IPS DF 6.9 (cell line): ENCODE measurements at places on chromosomes 2 and 18.

DNA sequence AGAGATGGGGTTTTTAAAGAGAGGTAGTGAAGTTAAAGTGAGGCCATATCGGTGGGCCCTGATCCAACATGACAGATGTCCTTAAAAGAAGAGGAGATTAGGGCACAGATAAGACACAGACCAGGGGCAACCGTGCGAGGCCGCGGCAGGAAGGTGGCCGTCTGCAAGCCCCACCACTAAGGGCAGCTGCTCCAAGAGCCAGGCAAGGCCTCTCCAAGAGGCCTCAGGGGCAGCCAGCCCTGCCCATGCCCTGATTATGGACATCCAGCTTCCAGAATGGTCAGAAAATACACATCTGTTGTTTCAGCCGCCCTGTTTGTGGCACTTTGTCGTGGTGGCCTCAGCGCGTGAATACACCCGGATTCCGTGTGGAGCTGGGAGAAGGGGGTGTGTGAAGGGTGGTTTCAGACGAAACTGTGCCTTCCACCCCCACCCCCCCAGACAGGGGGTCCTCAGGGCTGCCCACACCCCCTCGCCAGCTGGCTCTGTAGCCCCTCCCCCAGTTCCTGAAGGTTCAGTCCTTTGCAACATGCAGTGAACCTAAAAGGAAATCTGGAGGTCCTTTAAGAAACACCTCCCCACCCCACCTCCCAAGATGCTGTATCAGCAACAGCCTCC, 74.1 kb upstream of the SMAD7 start:
- no peak for DNase-seq

DNA sequence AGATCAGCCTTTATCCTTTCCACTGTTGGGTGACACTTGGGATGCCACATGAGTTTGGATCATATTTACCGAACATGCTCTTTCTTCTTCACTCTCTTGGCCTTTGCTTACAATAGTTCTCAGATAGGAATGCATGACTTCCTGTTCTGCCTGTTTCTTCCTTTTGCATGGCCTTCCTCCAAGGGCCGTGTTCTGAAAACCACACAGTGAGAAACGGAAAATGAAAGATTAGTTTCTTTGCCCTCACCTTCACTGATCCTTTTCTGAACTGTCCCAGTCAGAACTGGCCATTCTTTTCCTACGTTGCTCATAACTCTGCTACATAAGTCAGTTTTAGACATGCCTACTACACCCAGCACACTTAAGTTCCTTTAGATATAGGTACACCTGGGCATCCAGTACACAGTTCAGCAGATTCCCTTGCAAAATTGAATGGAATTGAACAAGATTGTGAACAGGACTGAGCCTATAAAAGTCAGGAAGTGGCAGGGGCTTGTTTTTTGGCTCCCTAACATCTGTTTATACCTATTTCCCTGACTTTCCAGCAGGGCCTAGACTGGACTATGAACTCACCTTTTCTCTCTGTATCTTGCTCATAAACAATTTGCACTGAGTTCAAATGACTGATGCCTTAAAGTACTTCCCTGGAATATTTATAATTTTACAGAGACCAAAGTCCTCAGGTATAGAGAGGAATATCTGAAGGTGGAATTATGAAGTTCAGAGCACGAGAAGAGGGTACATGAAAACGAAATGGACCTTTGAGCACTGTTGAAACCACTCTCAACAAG, 186.4 kb upstream of the ST6GAL2 start:
- no peak for DNase-seq

DNA sequence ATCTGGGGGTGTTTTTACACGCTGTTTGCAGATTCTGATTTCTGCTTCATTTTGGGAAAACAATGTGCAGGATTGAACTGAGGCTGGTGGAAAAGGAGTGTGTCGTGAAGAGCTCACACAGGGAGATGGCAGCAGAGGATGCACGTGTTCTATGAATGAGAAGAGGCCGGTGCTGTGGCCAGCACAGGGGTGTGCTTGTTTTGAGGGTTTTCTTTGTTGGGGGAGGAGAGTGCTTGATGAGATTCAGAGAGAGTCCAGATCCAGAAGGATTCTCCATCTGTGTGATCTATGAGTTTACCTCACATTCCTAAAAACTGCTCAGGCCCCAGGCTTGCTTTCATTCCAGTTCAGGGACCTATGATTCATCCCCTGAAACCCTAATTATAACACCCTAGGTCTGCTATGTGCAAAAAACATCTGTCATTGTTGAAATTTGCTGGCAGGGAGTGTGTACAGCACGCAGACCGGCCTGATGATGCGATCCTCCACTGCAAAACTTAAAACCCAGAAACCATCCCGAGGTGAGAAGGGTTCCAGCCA, 12.1 kb downstream of the TGFA start:
- no peak for DNase-seq

DNA sequence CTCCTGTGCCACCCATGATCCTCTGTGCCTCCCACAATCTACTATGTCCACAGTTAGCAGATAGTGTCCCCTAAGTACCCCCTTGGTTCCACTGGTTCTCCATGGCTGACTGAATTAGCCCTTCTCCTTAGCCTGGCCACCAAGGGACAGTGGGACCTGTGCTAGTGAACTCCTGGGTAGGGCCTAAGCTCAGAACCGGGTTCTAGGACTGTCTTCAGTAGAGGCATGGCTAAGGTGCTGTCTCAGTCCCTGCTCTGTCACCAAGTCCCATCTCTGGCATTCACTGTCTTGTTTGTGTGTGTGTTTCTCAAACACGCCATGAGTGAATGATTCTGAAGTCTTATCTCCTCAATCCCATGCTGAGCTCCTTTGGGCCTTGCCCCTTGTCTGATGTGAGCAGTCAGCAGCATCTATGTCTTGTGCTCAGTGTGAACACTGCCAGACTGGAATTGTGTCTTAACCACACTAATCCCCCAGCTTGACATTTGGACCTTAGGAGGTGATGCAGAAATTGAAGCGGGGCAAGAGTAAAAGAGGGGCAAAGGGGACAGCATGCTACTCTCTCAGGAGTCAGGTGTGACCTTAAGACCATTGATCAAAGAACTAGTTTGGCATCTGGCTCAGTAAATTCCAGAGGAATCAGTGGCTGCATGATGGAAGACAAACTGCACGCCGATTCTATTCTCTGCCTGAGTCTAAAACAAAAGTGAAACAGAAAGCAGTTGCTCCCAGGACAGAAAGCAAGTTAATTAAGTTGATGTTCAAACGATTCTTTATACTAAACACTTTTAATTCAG, 190.5 kb downstream of the ALPK2 start:
- no peak for DNase-seq

DNA sequence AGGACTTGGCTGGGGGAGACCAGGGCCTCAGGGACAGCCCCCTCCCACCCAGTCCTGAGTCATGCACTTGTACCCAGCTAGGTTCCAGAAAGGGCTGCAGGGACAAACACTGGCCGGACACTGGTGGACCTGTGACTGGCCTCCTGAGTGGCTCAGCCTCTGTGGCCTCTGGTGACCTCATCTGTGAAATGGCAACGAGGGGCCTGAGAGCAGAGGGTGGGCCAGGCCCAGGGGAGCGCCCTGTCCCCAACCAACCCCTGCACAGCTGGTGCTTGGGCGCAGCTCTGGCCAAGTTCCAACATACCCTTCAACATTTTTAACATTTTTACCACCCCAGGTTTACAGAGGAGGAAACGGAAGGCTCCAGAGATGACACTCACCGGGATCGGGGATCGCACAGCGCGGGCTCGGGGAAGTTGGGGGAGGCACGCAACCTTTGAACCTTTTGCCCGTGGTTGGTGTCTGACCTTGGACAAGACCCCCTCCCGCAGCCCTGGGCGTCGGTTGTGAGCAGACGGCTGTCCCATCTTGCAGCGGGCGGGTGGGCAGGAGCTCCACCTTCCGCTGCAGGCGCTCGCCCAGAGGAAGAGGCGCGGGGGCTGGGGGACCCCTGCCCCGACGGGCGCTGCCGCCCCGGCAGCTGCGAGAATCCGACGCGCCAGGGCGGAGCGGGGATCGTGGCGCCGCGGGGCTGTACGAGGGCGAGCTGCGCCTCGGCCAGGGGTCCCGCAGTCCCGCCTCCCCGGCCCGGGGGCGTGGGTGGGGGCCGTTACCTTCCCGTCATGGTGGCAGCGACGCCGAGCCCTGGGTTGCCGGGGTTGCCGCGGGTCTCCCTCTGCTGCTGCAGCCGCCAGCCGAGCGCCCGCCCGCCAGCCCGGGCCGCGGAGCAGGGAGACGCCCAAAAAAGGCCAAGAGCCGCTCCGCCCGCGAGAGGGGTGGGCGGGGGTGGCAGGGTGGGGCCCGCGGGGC, 805 bp downstream of the LIMS2 start:
- DNase-seq, result no peak

DNA sequence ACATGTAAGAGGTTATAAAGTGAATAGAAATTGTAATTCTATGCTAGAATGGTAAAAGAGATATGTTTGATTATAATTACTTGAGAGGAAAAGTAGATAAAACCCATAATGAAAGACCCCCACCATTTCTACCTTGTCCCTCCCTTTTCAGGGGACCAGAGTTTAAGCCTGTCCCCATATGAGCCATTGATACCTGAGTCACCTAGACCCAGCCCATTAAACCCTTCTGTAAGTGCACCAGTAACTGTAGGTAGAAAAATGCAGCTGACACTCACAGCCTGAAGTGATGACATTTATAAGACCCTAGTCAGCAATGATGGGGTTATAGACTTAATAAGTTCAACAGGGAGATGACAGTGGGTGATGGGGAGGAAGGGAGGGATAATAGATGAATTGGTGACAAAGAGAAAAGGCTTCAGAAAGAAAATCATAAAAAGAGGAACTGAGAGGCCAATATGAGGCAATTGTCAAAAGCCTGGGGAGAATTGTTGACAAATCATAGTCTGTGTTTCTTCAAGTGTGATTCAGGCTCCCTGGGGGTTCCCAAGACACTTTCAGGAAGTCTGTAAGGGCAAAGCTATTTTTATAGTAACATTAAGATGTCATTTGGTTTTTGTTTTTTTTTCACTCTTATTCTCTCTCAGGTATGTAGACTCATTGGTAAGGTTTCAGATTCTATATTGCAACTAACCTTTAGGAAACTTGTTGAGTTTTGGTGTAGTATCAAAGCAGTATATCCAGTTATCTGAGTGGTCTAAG, 544.2 kb downstream of the SATB2 start:
- no peak for DNase-seq

DNA sequence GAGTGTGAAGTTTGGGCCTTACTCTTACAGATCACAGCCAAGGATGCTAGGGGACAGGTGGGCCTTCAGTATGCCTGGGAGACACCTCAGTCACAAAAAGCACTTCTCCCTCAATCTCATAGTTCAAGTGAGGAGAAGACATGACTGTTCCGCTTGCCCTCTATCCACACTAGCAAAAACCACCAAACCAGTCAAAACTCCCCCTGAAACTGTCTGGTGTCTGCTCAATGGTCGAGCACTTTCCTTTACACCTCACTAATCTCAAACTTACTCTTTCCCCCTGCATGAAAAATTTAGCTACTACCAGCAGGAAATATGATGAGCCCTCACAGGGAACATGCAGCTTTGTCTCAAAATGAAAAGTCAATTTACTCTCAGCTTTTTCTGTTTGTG, 232.2 kb downstream of the TRIB2 start:
- no peak for DNase-seq

GRCh38 chr2:37415128-37415820, 70.8 kb downstream of the QPCT start:
- no peak for DNase-seq

- DNase-seq, result no peak
Observed at GRCh38 chr18:14940735-14941134, 192.8 kb downstream of the ANKRD30B start.

GRCh38 chr2:128777196-128778035, 458.7 kb upstream of the HS6ST1 start:
- DNase-seq, result no peak

GRCh38 chr2:109689182-109689930, 75.2 kb downstream of the SOWAHC start:
- DNase-seq, result no peak

GRCh38 chr18:76380791-76381405, 114.1 kb downstream of the ZNF516 start:
- peak; percentile 35 for DNase-seq

- no peak for DNase-seq
Observed at GRCh38 chr2:134145519-134145918, 108.4 kb upstream of the MGAT5 start.

DNA sequence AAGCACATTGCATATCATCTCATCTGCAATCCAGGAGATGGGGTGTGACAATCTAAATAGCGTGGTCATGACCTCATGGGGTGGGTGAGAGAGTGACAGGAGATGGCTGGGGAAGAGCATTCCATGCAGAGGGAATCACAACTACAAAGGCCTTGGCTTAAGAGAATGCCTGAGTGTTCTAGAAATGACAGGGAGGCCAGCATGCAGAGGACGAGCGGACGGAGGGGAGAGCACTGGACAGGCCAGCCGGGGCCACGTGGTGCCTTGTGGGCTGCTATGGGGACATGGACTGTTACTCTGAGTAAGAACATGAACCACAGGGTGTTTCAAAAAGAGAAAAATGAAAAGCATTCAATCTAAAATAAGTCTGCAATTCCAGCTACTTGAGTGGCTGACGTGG, 117.9 kb upstream of the ODC1 start:
- no peak for DNase-seq

GRCh38 chr18:34548120-34548972, 161.8 kb upstream of the DTNA start:
- DNase-seq, result peak; percentile 20

DNA sequence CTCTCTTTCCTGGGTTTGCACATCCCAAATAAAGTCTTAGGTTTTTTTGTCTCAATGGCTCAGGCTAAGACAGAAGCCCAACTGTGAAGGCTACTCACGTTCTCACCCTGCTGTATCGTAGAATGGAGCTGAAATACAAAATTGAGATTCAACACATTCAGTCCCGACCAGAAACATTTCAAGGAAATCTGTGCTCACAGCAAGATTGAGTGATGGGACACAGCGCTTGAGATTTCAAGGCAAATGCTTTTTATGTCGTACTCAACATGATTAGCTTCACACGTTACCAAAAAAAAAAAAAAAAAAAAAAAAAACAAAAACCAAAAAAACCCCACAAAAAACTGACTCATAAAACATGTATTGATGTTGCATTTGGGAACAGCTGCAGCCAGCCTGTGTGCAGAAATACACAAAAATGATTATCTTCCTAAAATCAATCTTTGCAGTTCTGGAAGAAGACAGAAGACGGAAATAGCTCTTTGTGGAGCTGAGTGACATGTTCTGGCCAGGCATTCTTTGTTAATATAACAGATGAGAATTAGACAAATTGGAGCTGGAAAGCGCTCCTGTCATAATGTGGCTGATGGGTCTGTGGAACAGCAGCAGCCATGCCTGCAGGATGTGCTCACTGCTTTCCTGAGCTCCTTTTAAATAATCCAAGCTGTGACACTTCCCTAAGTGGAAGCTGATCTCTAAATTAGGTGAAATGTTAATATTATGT, 453.2 kb downstream of the LPIN1 start:
- no peak for DNase-seq
